ENCODE measurements at places on chromosomes 1 and 21.
A peak's percentile ranks its signal among the peaks of the same experiment; 100 is the strongest.

- no peak for DNase-seq
Measured at GRCh38 chr1:18640228-18641004, 9.8 kb downstream of the PAX7 start.

DNA sequence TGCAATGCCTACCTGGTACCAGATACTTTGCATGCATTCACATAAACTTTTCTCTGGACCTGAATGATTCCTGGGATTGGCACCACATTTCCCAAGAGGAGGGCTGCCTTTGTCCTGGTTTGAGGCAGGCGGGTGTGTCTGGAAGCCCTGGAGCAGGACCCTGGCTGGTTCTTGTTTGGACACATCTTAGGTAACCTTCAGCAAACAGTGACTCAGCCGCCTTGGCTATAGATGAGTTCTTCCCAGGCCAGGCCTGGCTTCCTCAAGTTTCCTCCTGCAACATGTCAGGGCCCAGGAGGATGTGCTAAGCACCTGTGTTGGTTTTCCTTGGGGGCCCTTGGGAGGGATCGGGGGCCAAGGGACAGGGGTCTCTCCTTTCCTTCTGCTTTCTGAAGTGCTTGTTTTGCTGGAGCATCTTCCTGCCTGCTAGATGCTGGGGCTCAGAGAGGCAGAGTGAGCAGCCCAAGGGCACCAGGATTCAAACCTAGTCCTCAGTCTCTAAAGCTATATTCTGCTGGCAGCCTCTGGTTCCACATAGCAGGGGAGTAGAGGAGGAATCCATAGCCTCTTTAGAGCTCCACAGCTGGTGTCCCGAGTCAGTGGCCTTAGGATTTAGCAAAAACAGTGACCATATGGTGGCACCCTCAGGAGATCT is 38.2 kb downstream of the PAX7 start:
- DNase-seq, result no peak

- no peak for DNase-seq
Measured at GRCh38 chr1:11479375-11479979, 522 bp downstream of the DISP3 start.

DNA sequence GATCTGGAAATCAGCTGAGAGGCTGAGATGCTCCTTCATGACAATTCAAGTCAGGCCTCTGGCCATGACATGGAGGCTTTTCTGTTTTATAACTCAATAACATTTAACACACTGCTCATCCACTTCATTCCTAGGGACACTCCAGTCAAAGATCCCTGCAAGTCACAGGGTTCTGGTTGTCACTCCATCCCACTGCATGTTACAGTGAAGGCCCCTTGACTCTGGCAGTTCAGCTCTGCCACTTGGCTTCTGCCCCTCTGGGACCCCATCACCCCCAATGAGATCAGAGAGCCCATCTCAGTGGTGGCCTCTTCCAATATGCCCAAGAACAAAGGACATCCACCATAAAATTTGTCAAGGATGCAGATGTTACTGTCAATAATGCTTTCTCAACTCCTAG is 10.0 kb upstream of the FAM110D start:
- DNase-seq, result no peak

- DNase-seq, result no peak
Measured at GRCh38 chr1:79875187-79875586, 868.7 kb upstream of the ADGRL4 start.

DNA sequence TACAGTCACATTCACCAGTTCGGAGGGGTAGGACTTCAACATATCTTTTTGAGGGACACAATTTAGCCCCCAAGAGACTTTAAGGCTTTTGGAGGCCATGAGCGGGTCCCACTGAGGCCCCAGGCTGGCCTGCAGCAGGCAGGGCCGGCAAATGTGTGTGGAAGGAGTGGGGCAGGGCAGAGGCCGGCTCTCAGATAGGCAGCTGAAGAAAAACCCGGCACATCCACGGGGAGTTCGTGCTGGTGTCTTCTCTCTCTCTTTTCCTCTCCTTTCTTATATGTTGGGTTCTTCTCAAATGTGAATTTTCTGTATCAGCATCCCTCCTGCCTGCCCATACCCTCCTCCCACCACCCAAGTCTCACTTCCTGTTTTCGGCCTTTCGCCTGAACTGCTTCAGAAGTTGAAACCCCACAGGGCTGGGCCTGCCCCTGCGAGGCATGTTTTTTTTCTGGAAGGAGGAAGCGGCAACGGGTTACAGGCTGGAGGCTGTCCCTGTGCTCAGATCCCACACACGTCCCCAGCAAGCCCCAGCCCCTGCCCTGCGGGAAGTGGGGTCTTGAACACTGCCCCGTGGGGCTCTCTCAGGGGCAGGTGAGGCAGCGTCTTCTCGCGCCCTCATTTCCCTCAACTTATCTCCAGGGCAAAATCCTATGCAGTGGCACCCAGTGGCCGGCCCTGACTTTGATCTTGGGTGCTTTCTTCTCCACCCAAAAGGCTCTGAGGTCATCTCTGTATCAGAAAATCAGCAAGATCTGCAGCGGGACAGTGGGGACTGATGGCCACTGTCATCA is 9.7 kb upstream of the UMODL1 start:
- DNase-seq, result no peak

DNA sequence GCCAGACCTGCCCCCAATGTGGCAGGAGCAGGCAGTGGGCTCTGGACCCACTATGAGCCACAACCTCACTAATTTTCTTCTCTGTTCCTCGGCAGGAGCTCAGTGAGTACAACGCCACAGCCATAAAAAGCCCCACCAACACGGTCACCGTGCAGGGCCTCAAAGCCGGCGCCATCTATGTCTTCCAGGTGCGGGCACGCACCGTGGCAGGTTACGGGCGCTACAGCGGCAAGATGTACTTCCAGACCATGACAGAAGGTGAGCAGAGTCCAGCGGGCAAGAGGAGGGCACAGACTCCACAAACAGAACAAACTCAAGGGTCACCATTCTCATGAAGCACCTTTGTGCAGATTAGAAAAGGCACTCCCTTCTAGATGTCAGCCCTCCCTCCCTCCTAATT is 79.9 kb downstream of the LACTBL1 start:
- no peak for DNase-seq

DNA sequence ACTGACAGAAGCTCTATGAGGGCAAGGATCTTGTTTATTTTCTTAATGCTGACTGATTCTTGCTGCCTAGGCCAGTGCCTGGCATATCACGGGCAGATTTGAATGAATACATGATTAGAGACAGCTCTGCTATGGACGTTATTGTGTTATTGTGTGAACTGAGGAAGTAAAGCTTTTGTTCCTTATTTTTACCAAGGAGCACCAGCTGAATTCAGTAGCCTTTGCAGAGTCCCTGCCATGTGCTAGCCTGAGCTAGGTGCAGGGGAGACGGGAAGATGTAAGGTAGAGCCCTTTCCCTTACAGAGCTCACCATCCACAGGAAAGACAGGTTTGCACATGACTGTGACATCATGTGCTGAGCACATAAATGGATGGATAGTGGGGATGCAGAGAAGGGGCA is 36.0 kb upstream of the SCMH1 start:
- DNase-seq, result no peak

- DNase-seq, result no peak
Measured at GRCh38 chr1:71019233-71019969, 28.2 kb downstream of the PTGER3 start.

DNA sequence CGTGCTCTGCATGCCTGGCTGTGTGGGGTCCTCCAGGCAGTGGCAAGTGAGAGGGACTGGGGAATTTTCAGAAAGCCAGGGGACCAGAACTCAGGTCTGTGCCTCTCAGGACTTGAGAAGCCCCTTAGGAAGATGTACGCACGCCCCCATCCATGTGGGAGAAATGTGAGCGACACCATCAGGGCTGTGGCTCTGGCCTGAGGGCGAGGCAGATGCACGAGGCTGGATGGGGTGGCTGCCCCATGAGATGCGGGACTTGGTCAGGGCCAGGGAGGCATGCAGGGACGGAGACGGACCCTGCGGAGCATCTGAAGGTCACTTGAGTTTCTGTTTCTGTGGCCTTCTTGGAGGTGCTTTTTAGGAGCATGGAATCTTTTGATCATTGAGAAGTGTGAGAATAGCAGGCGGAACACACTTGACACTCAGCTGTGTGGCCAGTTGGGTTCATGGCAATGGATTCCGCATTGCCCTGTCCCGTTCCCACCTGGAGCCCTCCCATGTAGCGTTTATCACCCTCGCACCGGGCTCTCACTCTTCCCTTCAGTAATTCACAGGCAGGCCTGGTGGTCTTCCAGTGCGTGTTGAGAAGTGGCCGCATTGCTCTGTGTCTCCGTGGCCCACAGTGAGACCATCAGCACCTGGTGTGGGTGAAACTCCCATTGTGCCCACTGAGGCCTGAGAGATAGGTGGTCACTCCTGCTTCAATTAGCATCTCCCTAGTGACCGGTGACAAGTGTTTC is 30.7 kb upstream of the ACTRT2 start:
- no peak for DNase-seq

DNA sequence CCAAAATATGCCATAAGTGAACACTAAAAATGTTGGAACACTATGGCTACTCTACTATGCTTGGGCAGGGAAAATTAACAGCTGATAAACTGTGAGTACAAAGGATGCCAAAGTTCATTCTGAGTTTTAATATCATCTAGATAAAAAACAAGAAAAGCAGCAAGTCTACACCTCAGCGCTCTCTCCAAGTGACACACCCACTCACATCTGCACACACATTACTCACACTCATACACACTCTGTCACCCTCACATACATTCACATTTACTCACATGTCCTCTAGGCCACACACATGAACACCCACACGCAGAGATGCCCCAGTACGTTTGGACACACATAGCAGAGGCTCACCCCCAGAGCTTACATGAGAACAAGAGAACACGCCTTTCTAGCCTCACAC is 87.3 kb upstream of the RAB4A start:
- DNase-seq, result no peak

- no peak for DNase-seq
Measured at GRCh38 chr1:22978299-22978698, 5.6 kb upstream of the LACTBL1 start.

DNA sequence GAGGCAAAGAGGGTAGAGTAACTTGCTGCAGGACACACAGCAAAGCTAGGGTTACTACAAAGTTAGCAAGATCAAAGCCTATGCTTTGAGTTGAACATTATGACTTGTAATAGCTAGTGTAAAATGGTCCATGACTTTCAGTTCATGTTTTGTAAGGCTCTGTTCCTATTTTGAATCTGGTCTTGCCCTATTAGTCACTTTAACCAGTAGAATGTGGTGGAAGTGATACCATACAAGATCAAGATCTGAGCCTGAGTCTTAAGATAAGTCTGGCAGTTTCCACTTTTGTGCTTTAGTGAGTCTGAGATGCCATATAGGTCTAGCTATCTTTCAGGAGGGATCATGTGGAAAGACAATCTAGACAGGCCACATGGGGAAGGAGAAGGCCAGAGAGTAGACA is 282.1 kb upstream of the BRINP3 start:
- DNase-seq, result no peak

DNA sequence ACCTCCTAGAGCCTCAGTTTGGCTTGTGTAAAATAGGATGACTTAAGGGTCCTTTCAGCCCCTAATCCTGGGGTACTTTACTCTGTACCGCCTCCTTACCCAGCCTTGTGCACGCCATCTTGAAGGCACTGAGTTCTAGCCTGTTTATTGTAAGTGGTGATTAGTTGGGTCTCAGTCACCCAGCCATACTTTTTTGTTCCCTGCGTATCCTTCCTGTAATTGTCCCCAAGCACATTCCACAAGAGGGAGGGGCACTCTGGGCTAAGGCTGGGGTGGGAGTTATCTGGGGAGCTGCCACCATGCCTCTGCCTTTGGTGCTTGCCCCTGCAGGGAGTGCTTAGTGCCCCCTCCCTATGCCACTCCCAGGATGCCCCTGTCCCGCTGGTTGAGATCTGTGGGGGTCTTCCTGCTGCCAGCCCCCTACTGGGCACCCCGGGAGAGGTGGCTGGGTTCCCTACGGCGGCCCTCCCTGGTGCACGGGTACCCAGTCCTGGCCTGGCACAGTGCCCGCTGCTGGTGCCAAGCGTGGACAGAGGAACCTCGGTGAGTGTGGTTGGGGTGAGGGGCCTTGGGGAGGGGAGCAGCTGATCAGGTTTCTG is 856 bp downstream of the FDPS start:
- DNase-seq, result no peak

GRCh38 chr1:66532798-66533783 is 862 bp upstream of the SGIP1 start:
- DNase-seq, result peak; percentile 93

DNA sequence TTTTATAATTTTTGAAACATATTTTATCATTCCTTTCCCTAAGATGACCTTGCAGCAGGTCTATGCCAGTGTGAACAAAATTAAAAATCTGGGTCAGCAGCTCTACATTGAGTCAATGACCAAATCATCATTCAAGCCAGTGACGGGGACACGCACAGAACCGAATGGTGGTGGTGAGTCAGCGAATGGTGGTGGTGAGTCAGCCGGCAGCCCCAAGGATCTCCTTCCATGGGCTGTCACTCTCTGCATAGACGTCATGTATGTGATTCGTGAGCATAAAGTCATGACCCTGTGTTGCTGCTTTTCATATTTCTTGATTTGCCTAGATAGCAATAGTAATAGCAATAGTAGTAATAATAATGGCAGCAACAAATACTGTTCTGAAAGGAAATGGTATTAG is 26.3 kb downstream of the PER3 start:
- DNase-seq, result peak; percentile 85

DNA sequence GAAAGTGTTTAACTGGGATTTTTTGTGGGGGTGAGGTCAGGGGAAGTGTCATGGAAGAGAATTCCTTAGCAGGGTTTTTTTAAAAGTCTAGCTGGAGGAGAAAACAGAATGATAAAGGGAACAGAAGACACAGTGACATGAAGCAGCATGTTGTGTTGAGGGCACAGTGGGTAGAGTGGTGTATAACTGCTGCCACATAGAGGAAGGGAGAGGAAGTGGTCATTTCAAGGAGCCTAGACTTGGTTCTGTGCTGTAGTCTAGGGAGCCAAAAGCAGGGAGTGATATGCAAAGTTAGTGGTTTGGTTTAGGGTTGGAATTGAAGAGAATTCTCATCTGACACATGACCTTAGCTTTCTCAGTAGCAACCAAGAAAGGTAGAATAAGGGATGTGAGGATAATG is 10.2 kb downstream of the EEIG2 start:
- peak; percentile 27 for DNase-seq

DNA sequence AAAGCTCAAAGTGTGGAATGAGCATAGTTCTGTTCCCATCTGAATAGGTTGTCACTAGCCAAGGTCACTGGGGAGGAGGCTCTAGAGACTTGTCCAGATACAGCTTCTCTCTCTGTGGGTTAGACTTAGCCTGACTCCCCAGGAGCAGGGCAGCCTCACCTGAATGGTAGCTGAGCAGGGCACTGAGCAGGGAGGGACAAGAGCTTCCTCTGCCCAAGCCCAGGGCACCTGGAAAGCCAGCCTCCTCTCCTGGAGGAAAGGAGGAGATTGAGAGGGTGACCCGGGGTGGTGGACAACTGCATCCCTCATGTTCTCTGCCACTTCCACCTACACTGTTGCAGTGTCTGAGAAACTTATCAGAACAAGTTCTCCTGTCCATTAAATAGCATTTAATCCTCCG is 59.0 kb upstream of the F3 start:
- no peak for DNase-seq

- peak; percentile 71 for DNase-seq
Measured at GRCh38 chr1:229102741-229103391, 168.0 kb upstream of the RAB4A start.

Data from fibroblast of villous mesenchyme (primary cell).